ENCODE measurements at places on chromosomes 1 and 21. TPM values are rescaled to one million over a fixed set of nuclear protein-coding genes. Genes with fewer than 3 reads are reported as not detected.

Gene MARK1
- 8.6 TPM for total RNA-seq

Gene LCE3D
- not detected for total RNA-seq

Gene COL8A2
- total RNA-seq = 1.2 TPM

- H3K36me3 ChIP-seq = no peaks in the 10 kb centered on the region
- H3K27me3 ChIP-seq = no peaks in the 10 kb centered on the region
- DNase-seq = no peak
- no peak overlapping the region for H3K27ac ChIP-seq
- H3K4me3 ChIP-seq = no peak overlapping the region
Observed at GRCh38 chr1:53398576-53399365, 60.4 kb upstream of the DMRTB1 start.

GRCh38 chr1:90132306-90132705 lies 137.4 kb downstream of the ZNF326 start:
- H3K36me3 ChIP-seq = no peaks in the 10 kb centered on the region
- H3K4me1 ChIP-seq = no peaks in the 10 kb centered on the region
- no peak for DNase-seq
- H3K27me3 ChIP-seq = no peaks in the 10 kb centered on the region
